ENCODE measurements at places on chromosomes 3 and 15. TPM values are rescaled to one million over a fixed set of nuclear protein-coding genes. Genes with fewer than 3 reads are reported as not detected.
A peak's percentile ranks its signal among the peaks of the same experiment; 100 is the strongest.

Gene GRM7
- total RNA-seq, result not detected

Gene RHCG
- not detected for total RNA-seq

Gene BOC
- 6.3 TPM for total RNA-seq

Gene LCTL
- 0.42 TPM for total RNA-seq

Gene CCDC39
- not detected for total RNA-seq

Gene SHISA5
- total RNA-seq, result 294 TPM

Gene CCR2
- not detected for total RNA-seq

Gene PRR20G
- not detected for total RNA-seq

DNA sequence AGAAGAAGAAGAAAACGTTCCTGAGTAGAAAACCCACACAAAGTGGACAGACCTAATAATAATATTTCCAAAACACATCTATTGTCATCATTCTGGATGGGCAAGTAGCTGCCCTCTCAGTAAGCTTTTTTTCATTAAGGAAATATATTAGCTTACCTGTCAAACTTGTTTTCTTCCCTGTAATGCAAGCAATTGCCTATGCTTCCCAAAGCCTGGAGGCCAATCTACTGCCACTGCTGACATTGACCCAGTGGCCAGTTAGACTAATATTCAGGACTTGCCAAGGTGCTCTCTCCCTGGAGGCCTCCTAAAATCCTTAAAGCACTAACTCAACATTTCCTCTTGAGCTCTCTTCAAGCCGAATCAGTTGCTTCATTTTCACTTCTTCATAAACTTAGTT lies 86.7 kb downstream of the TAMM41 start:
- H3K27ac ChIP-seq, result no peak overlapping the region
- H3K36me3 ChIP-seq, result no peaks in the 10 kb centered on the region

- H3K4me1 ChIP-seq, result peaks cover 2% of the 10 kb centered on the region
- DNase-seq, result no peak
- H3K36me3 ChIP-seq, result peaks cover 5% of the 10 kb centered on the region
- H3K27me3 ChIP-seq, result peaks cover 2% of the 10 kb centered on the region
- no peak overlapping the region for H3K27ac ChIP-seq
Measured at GRCh38 chr15:63672369-63672768, 75.2 kb downstream of the FBXL22 start.

DNA sequence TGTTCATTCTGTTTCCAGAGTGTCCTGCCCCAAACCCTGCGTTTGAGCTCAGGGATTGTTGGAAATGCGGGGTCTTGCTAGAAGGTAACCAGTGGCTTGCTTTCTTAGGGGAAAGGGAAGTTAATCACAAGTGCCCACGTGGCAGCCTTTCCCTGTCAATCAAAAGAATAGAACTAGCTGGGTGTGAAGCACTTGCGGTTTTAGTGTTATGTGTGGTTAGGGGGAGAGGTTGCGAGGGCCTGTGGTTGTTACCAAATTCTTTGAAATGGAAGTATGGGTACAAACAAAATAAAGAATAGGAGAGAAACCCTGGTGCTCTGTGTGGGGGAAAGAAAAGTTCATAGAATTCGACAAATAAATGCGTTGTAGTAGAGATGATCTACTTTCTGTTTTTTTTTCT lies 67.6 kb downstream of the FNDC3B start:
- H3K27ac ChIP-seq, result peak overlapping the region; percentile 25
- DNase-seq, result no peak
- H3K36me3 ChIP-seq, result peaks cover 26% of the 10 kb centered on the region
- H3K27me3 ChIP-seq, result no peaks in the 10 kb centered on the region
- H3K4me1 ChIP-seq, result peaks cover 74% of the 10 kb centered on the region
- H3K4me3 ChIP-seq, result no peak overlapping the region

DNA sequence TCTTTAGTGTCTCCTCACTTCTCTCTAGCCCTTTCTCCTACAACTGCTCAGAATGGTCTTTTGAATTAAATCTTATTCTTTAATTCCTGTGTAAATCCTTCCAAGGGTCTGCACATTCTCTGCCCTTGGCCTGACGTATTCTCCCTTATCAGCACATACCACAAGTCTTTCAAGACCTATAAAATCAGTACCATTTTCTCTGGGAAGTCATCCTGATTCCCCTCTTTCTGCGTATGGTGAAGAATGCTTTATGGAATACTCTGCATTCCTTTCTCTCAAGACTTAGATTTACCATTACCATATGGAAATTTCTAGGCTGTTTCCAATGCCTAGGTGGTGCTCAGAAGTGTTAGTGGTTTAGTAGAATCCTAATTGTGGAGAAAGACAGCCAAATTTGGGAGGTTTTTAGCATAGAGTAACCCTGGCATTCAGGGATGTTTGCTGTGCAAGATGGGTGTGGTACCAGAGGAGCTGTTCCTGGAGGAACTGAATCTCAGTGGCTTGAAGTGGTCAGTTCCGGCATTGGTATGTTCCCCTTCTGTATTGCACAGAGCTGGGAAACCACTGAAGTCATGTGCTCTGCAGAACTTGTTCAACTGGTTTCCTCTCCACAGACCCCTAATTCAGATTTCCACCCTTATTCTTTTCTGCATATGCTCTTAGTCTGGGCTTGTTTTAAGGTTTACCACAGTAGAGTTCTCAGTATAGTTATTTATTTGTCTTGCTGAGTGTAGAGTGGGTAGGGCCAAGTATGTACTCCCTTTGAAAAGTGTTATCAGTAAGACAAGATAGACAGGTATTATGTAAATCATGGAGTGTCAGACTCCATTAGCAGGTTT lies 24.5 kb downstream of the IQGAP1 start:
- peak overlapping the region; percentile 82 for H3K4me3 ChIP-seq
- peaks cover 2% of the 10 kb centered on the region for H3K27me3 ChIP-seq
- DNase-seq, result peak; percentile 44
- peak overlapping the region; percentile 98 for H3K27ac ChIP-seq
- H3K4me1 ChIP-seq, result peaks cover 75% of the 10 kb centered on the region

GRCh38 chr3:113455446-113455845 lies 14.2 kb upstream of the CFAP44 start:
- H3K4me1 ChIP-seq, result no peaks in the 10 kb centered on the region
- no peak overlapping the region for H3K27ac ChIP-seq
- peaks cover 12% of the 10 kb centered on the region for H3K36me3 ChIP-seq
- no peak overlapping the region for H3K4me3 ChIP-seq
- H3K27me3 ChIP-seq, result no peaks in the 10 kb centered on the region

- no peaks in the 10 kb centered on the region for H3K36me3 ChIP-seq
- no peak for DNase-seq
- no peaks in the 10 kb centered on the region for H3K4me1 ChIP-seq
- H3K4me3 ChIP-seq, result no peak overlapping the region
- no peak overlapping the region for H3K27ac ChIP-seq
- no peaks in the 10 kb centered on the region for H3K27me3 ChIP-seq
Measured at GRCh38 chr3:81095956-81096355, 665.5 kb downstream of the GBE1 start.

DNA sequence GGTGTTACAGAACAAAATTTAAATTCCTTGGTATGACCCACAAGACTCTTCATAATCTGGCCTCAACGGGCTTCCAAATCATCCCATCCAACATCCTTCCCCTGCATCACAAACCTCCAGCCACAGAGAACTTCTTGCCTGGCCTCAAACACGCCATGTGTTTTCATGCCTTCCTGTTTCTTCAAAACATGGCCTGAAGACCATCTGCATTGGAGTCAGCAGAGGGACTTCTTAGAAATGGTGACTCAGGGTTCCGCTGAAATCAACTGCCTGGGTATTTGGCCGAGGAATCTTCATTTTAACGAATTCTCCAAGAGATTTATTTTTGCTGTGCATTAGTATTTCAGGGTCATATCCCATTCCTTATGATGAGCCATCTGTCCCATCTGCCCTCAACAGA lies 138.1 kb upstream of the RAP2B start:
- no peak for DNase-seq
- H3K36me3 ChIP-seq, result no peaks in the 10 kb centered on the region
- H3K27me3 ChIP-seq, result peaks cover 11% of the 10 kb centered on the region
- peaks cover 8% of the 10 kb centered on the region for H3K4me1 ChIP-seq

- H3K4me3 ChIP-seq, result no peak overlapping the region
- DNase-seq, result no peak
- H3K27ac ChIP-seq, result no peak overlapping the region
Measured at GRCh38 chr3:129699199-129699598, 92.7 kb upstream of the PLXND1 start.

DNA sequence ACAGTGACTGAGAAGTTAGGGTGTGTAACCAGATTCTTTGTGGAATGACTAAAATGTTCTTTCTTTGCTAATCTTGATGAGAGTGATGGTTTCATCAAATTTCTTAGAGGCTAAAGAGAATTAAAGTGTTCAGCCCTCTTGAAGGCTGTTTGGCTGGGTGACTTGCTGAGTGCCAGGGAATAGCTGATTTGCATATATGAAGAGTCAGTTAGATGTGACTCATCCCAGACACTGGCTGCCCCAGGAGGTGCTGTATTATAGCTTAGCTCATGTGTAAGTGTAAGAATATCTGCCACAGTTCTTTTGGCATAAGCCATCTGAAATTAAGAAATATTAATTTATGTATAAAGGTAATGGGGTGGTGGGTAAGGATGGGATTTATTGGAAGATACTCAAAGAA lies 535.1 kb downstream of the NLGN1 start:
- no peak overlapping the region for H3K4me3 ChIP-seq
- no peaks in the 10 kb centered on the region for H3K36me3 ChIP-seq
- H3K4me1 ChIP-seq, result peaks cover 25% of the 10 kb centered on the region
- H3K27ac ChIP-seq, result peak overlapping the region; percentile 75

DNA sequence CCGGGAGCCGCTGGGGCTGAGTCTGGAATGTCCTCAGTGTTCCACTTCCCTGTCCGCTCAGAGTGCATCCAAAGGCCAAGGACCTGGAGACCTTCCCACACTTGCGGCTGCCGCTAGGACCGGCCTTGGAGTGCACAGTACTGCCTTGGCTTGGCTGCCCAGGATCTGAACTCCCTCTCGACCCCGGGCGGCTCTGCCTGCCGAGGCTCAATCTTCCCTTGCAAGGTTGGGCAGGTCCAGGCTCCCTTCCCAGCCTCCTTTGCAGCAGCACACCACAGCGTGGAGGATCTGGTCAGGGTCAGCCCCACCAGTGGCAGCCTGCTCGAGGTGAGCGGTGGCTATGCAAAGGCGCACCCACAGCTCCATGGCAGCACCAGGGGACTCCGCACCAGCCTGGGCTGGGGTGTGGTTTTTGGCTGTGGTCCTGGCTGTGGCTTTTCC lies 69.2 kb downstream of the PLXNA1 start:
- no peak overlapping the region for H3K27ac ChIP-seq
- no peak for DNase-seq
- peaks cover 28% of the 10 kb centered on the region for H3K27me3 ChIP-seq
- H3K4me3 ChIP-seq, result no peak overlapping the region
- H3K36me3 ChIP-seq, result peaks cover 6% of the 10 kb centered on the region

DNA sequence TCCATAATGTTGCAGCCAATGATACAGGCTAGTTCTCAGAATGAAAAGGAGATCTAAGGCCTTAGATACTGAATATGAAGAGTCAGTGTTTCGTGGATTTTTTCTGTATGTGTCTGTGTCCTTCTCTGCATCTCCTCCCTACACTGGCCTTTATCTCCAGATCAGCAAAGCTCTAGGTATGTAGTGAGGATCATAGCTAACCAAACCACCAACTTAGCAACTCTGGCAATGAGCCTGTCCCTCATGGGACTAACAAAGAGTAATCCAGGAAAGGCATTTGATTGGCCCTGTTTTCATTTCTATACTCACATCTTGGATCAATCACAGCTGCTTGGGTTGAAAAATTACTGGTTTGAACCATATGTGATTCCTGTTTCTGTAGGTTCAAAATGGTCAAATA lies 18.6 kb upstream of the CNTN3 start:
- peak overlapping the region; percentile 68 for H3K27ac ChIP-seq
- H3K27me3 ChIP-seq, result no peaks in the 10 kb centered on the region
- peak overlapping the region; percentile 51 for H3K4me3 ChIP-seq
- DNase-seq, result peak; percentile 86
- no peaks in the 10 kb centered on the region for H3K36me3 ChIP-seq
- peaks cover 67% of the 10 kb centered on the region for H3K4me1 ChIP-seq

DNA sequence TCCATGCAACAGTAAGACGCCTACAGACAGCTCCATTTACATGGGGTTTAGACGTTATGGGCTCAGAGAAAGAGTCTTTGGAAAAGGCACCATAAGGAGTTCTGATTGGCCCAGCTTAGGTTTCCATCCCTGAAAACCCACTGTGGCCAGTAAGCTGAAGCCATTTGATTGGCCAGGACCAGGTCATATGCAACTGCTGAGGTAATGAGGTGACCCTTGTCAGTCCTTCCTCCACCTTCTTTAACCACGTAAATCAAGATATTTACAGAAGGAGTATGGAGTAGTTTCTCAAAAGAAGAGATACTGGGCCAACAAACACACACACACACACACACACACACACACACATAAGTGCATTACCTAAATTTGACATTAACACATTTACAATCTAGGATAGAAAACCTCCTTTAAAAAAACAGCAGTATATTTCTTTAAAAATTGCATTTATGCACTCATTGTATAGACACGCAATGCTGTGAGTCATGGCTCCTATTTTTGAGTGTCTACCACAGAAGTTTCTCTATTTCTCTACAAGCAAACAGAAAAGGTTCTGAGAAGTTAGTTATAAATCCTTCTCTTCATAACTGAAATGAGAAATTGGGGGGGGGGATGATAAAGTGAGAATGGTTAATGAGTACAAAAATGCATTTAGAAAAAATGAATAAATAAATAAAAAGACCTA lies 16.3 kb upstream of the MB21D2 start:
- no peak overlapping the region for H3K4me3 ChIP-seq
- DNase-seq, result peak; percentile 48
- H3K27me3 ChIP-seq, result no peaks in the 10 kb centered on the region

GRCh38 chr3:39385456-39386090 lies 2.4 kb downstream of the SLC25A38 start:
- no peak for DNase-seq
- no peaks in the 10 kb centered on the region for H3K27me3 ChIP-seq
- H3K36me3 ChIP-seq, result 0 out of 2 replicates have a peak, but pooled peaks cover 4% of the 10 kb centered on the region
- H3K4me3 ChIP-seq, result peak overlapping the region; percentile 99

- DNase-seq, result no peak
- H3K4me3 ChIP-seq, result no peak overlapping the region
- H3K36me3 ChIP-seq, result no peaks in the 10 kb centered on the region
- no peak overlapping the region for H3K27ac ChIP-seq
- H3K4me1 ChIP-seq, result no peaks in the 10 kb centered on the region
- H3K27me3 ChIP-seq, result no peaks in the 10 kb centered on the region
Measured at GRCh38 chr3:28188686-28189085, 52.7 kb upstream of the CMC1 start.

DNA sequence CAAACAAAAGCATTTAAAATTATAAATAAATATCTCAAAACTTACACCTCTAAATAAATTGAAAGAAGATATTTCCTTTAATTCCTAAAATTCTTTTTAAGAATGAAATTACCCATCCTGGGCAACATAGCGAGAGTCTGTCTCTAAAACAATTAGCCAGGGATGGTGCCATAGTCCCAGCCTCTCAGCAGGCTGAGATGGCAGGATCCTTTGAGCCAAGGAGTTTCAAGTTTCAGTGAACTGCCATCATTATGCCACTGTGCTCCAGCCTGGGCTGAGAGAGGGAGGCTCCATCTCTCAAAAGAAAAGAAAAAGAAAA lies 25.4 kb downstream of the AADAC start:
- no peak for DNase-seq
- no peak overlapping the region for H3K4me3 ChIP-seq
- H3K27ac ChIP-seq, result no peak overlapping the region
- no peaks in the 10 kb centered on the region for H3K36me3 ChIP-seq
- H3K4me1 ChIP-seq, result peaks cover 50% of the 10 kb centered on the region
- H3K27me3 ChIP-seq, result no peaks in the 10 kb centered on the region

GRCh38 chr3:66675366-66675765 lies 174.5 kb upstream of the LRIG1 start:
- H3K36me3 ChIP-seq, result no peaks in the 10 kb centered on the region
- H3K4me3 ChIP-seq, result no peak overlapping the region
- peaks cover 6% of the 10 kb centered on the region for H3K4me1 ChIP-seq
- H3K27me3 ChIP-seq, result no peaks in the 10 kb centered on the region
- no peak for DNase-seq

- H3K27ac ChIP-seq, result no peak overlapping the region
- no peaks in the 10 kb centered on the region for H3K4me1 ChIP-seq
- H3K4me3 ChIP-seq, result no peak overlapping the region
- DNase-seq, result no peak
- H3K27me3 ChIP-seq, result peaks cover 3% of the 10 kb centered on the region
Measured at GRCh38 chr3:153431076-153431475, 269.1 kb downstream of the RAP2B start.

Data from HFFc6 (cell line).